Fibroblast of lung (primary cell): ENCODE measurements at places on chromosomes 7 and 10. TPM values are rescaled to one million over a fixed set of nuclear protein-coding genes. Genes with fewer than 3 reads are reported as not detected.

SPAM1 gene
- not detected in 2 replicates for total RNA-seq

SUN3 gene
- total RNA-seq = not detected in 2 replicates

ASZ1 gene
- total RNA-seq = not detected in 2 replicates

NUTM2E gene
- under 0.01 TPM in 1 of 2 replicates, not detected in the other for total RNA-seq

- peak; percentile 38 for DNase-seq
These were observed 8.5 kb upstream of the TMEM270 start for GRCh38 chr7:73852500-73852899.

DNA sequence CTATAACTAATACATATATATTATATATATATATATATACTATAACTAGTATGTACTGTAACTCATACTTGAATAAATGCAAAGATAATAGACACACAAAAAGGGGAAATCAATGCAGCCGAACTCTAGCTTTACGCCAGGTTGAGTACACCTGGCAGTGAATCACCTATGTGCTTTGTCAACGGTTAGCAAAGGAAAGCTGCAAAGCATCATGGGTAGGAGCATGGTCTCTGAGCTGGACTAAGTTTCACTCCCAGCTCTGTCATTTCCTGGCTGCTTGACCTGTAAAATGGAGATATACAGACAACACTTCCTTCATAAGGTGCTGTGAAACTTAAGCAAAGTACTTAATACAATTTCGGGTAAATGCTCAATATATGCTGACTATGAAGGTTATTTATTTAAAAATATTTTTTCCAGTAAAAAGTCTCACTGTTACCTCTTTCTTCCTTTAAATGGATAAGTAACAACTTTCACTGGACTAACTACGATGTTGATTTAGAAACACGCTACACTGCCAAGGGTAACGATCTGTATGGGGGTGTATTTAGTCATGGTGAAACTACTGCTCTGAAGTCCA lies 61.7 kb upstream of the ITGA8 start:
- DNase-seq = no peak

- no peak for DNase-seq
These were observed 6.8 kb upstream of the GJD4 start for GRCh38 chr10:35598379-35598778.

DNA sequence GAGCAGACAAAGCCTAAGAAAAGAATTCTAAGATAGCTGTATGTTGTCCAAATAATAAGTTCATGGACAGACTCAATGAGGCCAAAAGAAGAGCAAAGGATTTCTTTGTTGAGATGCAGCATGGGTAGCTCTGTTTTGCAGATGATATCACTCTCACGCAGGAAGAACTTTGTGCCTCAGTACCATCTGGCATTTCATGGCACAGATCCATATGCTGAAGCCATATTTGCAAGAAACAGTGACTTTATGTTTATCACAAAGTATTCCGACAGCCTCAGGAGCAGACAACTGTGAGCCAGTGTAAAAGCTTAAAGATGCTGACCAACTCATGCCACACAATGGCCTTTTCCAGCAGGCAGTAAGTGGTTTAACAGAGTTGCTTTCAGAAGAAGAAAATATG lies 45.5 kb upstream of the RNF148 start:
- no peak for DNase-seq

GRCh38 chr7:91620827-91621226 lies 259.7 kb downstream of the MTERF1 start:
- no peak for DNase-seq

- DNase-seq = no peak
These were observed 6.9 kb upstream of the SFRP5 start for GRCh38 chr10:97778452-97779302.

DNA sequence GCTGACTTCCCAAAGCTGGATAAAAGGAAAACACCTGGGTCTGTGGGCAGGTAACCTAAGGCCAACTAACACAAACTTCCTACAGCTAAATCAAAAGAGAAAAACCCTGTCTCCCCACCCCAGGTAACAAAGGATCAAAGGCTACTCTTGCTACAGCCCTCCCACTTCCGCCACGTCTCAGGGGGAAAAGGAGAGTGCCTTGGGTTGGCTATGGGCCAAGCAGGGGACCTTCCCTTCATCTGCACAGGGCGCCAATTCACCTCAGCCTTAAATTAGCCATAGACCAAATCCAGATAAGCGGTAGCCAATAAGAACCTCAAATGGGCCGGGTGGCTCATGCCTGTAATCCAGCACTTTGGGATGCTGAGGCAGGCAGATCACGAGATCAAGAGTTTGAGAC lies 69.1 kb upstream of the LANCL2 start:
- no peak for DNase-seq

- DNase-seq = no peak
These were observed 9.5 kb upstream of the ING3 start for GRCh38 chr7:120941064-120941463.

GRCh38 chr7:95011146-95011928 lies 103.9 kb downstream of the PPP1R9A start:
- DNase-seq = peak; percentile 37

- DNase-seq = peak; percentile 52
These were observed 5.1 kb upstream of the ELFN1 start for GRCh38 chr7:1664711-1665548.

GRCh38 chr10:50592961-50593418 lies 30.8 kb downstream of the SGMS1 start:
- peak; percentile 20 for DNase-seq
